ENCODE measurements at places on chromosomes 12 and 14.

DNA sequence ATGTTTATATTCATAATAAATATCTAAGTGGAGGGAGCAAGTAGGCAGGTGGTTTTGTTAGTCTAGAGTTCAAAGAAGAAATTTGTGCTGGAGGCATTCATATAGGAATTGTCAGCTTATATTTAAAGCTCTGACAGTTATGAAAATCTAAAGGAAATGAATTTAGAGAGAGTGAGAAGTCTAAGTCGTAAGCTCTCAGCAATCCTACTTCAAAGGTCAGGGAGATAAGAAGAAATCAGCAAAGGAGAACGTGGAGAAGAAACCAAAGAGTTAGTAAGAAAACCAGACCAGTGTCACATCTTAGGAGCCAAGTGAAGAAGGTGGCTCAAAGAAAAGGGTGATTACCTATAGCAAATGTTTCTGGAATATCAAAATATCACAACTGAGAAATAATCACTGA is 241.8 kb downstream of the FSCB start:
- no peak for DNase-seq

DNA sequence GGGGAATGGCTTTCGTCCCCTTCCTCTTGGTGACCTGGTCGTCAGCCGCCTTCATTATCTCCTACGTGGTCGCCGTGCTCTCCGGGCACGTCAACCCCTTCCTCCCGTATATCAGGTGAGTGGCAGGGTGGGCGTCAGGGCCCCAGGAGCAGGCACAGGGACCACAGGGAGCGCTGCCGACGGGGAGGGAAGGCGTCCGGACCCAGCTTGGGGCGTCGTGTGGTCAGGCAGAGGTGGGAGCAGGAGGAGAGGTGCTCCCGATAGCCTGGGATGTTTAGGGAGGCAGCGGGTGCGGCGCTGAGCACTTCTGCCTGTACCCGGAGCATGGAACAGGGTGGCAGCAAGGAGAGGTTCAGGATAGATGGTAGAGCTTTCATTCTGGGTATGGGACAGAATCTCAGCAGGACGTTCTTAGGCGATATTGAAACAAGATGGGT is 444 bp downstream of the DRAM1 start:
- no peak for DNase-seq

DNA sequence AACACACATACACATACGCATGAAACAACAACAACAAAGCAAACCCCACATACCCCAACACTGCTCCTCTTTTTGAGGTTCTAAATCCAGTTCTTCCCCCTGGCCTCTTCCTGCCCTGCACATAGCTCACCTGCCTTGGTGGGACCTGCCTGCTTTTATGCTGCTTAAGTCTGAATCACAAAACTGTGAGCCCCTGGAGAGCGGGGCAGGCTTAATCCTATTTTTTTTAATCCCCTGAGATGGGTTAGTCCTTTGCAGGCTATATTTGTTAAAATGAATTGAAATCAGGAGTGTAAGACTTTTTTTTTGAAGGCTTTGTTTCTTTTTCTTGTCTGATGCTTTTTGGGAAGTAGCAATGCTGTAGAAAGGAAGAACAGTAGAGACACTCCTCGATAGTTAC is 84.6 kb upstream of the MAX start:
- DNase-seq: no peak

DNA sequence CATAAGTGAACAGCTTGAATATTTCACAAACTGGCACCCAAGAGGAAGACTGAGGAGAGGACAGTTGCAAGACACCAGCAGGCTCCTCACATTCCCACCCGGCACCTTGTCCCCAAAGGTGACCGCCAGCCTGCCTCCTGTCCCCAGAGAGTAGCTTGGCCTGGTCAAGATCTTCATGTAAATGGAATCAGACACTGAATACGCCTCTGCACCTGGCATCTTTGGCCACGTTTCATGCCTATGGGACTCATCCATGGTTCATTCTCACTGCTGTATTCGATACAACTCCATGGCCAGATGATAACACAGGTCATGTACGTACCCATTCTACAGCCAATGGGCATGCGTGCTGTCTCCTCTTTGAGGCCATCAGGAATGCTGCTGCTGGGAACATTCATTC is 60.8 kb downstream of the ITPK1 start:
- no peak for DNase-seq

DNA sequence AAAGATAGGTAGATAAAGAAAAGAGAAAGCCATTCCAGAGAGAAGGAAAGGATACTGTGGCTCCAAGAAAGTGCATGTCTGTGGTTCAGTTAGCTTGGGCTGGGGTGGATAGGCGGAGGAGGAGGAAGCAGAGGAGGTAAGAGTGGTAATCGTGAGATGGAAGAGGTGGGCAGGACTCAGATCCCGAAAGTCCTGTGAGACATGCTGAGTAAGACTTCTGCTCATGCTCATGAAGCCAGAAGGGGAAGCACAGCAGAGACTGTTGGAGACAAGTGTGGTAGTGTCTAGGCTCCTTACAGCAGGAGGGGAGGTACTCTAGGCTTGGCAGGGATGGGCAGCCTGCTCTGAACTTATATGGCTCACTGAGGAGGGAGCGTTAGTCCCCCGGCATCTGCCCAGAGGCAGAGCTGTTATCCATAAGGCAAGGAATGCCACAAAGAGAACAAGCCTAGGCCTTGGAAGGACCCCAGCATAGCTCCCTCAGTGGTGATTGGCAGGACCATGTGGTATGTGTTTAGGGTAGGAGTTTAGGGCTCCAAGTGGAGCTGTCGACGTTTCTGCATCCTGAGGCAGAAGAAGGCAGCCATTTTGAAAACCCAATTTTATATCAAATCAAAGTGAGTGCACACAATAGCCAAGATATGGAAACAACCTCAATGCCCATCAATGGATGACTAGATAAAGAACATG is 135.3 kb downstream of the SMOC1 start:
- DNase-seq: no peak

GRCh38 chr12:44848703-44849085 is 27.4 kb downstream of the NELL2 start:
- no peak for DNase-seq

DNA sequence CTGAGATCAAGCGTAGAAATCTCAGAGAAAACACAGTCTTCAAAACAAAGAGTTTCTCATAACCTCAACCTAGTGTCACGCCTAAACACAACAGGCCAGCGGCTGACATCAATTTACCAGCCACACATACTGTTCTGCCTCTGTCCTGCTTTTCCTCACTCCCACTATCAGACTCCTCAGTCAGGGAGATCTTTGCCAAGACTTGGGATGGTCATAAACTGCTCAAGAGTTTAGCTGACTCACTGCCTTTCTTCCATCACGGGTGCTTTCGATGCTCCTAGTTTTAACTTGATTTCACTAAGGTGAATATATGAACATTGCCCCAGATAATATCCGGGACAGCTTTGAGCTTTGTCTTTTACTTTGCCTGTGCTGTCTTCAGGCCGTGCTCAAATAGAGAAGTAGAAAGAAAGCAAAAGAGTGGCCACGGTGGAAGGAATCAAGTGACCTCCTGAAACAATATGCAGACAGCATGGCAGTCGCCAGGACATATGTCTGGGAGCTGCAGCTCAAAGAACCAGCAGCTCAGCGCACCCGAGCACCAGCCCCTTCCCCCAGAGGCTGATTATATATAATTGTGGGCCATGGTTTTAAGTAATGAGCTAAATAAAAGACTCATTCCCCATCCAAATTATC is 12.1 kb downstream of the MDM1 start:
- no peak for DNase-seq

DNA sequence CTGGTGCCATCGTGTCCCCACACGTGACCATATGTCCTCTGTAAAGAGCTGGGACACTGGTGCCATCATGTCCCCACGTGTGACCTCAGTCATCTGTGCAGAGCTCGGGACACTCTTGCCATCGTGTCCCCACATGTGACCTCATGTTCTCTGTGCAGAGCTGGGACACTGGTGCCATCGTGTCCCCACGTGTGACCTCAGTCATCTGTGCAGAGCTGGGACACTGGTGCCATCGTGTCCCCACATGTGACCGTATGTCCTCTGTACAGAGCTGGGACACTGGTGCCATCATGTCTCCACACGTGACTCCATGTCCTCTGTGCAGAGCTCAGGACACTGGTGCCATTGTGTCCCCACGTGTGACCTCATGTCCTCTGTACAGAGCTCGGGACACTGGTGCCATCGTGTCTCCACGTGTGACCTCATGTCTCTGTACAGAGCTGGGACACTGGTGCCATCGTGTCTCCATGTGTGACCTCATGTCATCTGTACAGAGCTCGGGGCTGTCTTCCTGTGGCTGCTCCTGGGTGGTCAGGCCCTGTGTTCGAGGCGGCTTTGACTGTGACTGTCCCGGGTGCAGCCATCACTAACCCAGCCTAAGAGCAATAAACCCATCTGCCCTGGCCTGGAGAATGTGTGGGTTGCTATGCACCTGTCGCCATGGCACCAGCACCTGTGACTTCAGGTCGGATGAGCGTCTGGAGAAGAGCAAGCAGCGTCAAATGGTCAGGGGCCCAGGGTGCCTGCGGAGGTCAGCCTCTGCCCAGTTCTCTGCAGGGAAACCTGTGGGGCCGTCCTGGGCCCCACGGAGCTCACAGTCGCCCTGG is 334.4 kb downstream of the ADGRD1 start:
- DNase-seq: no peak

DNA sequence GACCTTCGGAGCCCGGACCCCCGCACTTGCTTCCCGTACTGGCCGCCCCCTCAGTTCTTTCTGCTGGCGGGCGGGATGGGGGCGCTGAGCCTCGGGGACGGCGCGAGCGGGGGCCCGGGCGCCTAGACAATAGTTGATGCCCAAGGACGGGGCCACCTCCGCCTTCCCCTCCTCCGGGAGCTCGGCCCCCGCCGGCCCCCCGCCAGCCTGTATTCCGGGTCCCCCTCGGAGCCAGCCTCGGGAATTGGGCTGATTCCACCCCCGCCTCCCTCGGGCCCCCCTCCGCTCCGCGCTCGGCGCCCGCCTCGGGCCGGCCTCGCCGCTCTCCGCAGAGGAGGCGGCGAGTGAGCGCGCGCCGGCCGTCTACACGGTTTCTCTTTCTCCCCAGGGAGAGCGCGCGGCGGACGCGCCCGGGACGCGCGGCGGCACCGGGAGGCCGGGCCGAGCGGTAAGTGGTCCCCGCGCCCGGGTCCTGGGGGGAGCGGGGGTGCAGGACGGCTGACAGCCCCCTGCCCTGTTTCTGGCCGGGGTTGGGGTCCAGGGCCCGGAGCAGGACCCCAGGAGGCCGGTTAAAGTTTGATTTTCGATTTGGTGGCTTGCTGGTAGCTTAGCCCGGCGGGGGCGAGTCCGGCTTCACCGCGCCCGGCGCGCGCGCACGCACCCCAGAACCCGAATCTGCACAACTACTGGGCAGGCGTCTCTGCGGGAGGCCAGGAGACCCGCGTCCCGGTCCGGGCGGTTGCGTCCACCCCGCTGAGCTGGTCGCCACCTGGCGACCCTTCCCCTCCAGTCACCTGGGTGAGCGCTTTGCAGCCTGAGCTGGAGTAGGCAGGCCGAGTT is 413.7 kb downstream of the PCNX1 start:
- DNase-seq: no peak

DNA sequence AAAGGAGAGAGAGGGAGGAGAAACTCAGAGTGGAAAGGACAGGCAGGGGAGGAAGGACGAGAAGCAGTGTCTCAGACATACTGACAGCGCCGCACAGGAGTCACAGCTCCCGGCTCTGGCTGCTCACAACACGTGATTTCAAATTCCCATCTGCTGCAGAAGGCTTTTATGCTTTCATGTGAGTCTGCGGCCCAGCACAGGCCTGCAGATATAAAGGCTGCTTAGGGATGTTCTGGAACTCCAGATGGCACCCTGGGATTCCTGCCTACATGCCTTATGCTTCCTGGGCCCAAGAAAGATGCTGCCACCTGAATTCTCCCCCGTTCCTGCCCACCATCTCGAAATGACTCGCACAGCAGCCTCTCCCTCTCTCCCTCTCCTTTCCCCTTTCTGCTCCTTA is 89.6 kb downstream of the NUAK1 start:
- DNase-seq: no peak
